SK-MEL-5 (cell line): ENCODE measurements at places on chromosomes 2 and 18.

DNA sequence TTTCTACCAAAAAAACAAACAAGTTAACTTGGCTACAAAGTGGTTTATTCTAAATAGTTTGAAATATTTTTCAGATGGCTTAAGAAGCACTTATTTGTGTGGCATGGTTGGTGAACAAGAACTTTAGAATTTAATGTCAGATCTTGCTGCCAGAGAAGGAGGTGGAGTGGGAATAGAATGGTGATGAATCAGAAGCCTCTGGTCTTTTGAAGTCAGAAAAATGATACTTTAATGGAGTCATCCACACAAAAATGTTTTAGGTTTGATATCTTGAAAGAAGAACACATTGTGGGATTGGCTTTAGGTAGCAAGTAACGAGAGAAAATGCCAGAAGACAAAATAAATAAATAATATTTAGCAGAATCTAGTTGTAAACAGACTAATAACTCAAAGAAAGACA, 243.1 kb upstream of the FANCL start:
- DNase-seq = no peak

DNA sequence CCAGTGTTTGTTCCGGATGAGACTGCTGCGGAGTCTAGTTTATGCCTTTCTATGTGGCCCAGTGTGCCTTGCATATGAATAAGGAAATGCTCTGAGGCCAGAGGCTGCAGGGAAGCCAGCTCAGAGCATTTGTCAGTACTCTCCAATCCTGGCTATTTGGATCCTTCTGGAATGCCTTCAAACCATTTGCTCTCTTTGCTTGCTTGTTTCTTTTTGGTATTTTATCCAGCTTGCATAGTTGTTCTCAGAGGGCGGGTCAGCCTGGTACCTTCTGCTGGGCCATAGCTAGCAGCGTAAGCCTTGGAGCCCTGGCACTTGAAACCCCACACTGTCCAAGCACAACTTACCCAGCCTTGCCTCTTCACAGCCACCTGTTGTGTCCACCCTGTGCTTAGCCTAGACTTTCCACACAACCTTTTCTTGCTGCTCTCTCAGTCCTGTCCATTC, 20.5 kb downstream of the CENPO start:
- DNase-seq = no peak

GRCh38 chr2:27966466-27966865, 75.9 kb downstream of the BABAM2 start:
- no peak for DNase-seq

- no peak for DNase-seq
Measured at GRCh38 chr2:239387811-239388210, 13.0 kb downstream of the HDAC4 start.

DNA sequence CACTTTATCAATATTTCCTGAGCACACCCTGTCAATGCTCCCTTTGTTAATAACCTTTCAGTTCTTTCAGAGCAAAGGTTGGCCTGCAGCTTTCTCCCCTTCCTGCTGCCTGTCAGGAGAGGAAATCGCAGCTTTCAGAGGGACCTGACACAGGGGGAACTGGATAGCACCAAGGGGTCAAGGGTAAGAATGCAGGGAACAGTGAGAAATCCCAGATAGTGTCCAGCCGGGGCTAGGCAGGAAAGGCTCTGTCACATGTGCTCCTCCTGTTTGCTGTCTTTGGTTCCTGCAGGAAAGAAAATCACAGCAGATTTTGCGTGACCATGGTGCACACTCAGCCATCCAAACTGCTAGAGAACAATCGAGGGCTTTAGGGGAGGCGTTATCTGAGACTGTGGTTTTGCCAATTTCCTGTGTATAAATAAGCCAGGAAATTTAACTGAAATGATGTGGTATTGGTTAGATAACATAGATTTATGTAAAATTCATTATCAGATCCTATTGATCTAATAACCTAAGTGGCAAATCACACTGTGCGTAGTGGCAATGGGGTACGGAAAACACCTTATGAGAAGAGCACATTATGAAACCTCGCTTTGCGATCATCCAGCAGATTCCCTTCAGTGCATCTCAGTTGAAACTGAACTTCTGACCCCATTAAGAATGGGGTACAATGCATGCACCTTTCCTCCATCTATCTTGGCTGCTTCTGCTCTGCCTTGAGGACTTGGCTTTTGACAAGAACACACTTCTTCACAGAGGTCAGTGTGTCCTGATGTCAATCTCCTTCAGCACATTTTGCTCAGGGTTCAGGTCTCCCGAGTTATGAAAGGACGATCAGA, 178.0 kb downstream of the ICOS start:
- peak; percentile 17 for DNase-seq

GRCh38 chr2:241611062-241611461, 25.9 kb downstream of the THAP4 start:
- no peak for DNase-seq

DNA sequence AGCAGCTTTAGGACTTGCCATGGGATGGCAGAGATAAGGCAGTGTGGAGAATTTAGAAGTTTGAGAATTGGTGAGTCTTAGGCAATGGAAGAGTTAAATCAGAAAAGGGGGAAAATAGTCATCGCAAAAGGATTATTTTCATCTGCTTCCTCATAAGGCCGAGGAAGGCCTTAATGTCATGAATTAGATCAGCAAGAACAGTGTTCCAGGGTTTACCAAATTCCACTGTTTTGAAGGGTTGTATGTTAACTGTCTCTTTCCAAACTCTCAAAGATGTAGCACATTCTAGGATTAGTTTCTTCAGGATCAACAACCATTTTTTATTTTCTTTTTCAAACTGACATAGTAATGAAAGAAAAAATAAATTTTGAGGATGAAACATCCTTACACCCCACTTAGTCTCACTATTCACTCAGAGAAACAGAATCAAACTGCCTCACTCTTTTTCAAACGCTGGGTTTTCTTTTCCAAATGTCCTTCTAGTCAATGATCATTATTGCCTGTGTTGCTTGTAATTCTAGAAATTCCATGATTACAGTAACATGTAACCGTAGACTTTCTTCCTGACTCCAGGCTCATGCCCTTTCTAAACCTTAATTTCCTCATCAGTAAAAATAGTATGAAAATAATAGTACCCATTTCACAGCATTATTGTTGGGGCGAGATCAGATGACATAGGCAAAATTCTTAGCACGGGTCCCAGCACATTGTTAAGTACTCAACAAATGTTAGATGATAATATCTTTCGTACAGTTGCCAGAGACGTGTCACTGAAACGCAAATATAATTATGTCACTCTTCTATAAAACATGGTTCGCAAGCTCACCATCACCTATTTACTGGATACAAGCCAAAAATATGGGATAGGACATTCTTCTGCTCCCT, 23.6 kb downstream of the ZEB2 start:
- no peak for DNase-seq

GRCh38 chr2:209719034-209719433, 52.6 kb upstream of the UNC80 start:
- DNase-seq = no peak

- DNase-seq = no peak
Measured at GRCh38 chr18:57410749-57411148, 24.4 kb upstream of the ONECUT2 start.

GRCh38 chr2:121777699-121778058, 22.2 kb downstream of the TSN start:
- DNase-seq = no peak
